Fibroblast of the aortic adventitia (primary cell): ENCODE measurements at places on chromosomes 1 and 21. TPM values are rescaled to one million over a fixed set of nuclear protein-coding genes. Genes with fewer than 3 reads are reported as not detected.

DNA sequence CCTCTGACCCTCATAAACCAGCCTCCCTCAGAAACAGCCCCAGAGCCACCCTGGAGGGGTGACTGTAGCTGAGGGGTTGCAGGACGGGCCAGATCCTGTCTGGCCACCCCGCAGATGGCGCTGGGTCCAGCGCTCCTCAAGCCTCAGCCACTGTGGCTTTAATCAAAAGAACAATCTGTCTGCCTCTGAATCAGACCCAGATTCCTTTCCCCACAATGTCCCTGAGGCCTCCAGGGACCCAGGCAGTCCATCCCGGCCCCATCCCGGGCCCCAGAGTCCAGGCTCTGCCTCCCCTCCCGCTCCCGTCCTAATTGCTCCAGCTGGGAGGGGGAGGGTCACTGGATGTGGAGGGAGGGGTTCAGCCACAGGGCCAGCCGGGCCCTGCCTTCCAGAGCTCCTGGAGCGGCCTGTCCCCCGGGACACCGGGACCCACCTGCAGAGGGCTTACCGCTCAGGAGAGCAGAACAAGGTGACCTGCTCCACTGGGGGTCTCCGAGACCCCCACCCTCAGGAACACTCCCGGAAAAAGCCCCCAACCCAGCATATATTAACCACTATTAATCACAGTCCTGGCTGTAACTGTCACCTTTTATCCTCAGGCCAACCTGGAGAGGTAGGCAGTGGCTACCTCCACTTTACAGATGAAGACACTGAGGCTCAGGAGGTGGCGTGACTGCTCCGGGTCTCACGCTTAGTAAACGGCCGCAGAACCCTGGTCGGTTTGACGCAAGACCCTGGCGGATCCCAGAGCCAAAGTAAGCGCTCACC lies 836 bp upstream of the FBLIM1 start:
- no peak for DNase-seq

DNA sequence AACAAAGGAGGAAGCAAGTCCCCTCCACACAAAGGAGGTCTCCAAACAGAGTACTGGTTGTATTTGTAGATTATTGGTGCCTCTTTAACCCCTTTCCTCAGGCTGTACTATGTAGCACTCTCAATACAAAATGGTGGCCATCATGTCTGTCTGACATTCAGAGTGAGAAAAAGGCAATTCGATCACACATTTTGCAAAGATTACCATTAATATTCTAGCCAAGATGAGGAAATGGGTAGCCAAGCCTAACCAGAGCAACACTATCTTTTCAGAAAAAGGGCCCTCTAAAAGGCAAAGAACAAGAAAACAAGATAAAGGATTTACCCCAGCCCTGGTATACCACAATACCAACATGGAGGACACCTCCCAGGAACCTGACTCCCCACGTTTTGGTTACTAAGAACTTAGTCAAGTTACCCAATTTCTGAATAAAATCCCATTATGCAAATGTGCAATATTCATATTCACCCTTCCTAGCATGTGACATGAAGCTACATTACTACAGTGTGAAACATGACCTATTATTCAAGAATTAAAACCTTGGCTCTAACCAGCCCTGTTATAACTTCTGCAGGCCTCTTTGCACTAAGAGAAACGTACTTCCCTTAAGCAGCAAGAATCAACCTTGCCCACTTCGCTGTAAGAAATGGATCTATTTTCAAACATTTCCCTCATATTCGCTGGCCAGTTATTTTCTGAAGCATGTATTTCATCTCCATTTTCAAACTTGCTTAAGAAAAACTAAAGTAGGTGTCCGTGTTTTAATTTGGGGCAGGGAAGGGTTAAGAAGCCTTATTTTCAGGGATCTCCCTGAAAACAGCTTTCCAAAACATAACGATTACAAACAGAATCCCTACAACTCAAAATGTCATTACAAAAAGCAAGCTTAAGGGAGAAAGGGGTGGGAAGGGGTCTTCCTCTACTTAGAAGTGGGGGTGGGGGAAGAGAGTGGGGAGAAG lies 2.1 kb downstream of the KDM5B start:
- peak; percentile 43 for DNase-seq

- no peak for DNase-seq
Observed at GRCh38 chr1:11245904-11246719, 16.2 kb downstream of the MTOR start.

- peak; percentile 61 for DNase-seq
Observed at GRCh38 chr1:172742599-172743500, 83.9 kb downstream of the FASLG start.

- no peak for DNase-seq
Observed at GRCh38 chr1:209491031-209491430, 92.5 kb upstream of the CAMK1G start.

GRCh38 chr1:94532077-94532476 lies 9.5 kb downstream of the F3 start:
- no peak for DNase-seq

DNA sequence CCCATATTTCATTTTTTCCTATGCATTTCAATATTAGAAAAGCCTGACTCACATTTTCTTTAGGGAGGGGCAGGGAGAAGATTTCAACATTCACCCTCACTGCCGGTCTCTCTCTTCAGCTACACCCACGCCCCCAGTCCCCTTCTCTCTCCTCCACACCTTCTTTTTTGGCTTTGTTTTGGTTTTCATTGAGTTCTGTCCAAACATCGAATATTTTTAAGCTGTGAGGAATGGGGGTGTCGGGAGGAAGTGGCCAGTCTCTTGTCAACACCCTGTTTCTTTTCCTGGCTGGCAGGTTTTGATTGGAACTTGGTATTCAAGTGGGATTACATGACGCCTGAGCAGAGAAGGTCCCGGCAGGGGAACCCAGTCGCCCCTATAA lies 177.3 kb downstream of the PGBD5 start:
- DNase-seq: peak; percentile 58

DNA sequence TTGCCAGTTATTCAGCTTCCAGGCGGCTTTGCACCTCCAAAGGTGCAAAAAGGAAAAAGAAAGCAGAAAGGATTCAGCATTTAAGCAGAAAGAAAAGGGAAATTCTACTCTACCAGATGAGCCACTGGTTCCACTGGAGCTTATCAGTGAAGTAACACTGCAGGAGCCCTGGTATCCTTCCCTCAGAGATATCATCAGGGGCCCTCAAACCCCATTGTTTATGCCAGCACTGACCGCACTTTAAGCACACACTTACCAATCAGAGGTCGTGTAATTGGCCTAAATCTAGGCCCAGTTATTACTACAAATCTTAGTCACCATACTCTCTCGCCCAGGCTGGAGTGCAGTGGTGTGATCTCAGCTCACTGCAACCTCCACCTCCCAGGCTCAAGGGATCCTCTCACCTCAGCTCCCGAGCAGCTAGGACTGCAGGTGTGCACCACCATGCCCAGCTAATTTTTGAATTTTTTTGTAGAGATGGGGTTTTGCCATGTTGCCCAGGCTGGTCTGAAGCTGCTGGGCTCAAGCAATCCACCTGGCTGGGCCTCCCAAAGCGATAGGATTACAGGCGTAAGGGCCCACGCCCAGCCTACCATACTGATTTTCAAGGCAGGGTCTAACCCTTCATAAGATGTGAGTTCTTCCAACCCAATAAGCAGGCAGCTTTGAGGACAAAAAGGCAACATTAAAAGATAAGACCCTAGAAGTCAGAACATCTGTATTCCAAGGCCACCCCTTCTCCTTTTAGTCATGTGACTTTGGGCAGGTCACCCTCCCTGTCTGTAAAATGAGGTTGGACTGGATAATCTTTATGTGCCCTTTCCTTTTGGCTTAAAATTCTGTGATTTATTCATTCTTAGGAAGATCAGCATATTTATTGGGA lies 125.3 kb downstream of the SYT2 start:
- no peak for DNase-seq

Gene ZNF684
- total RNA-seq: 5.6 and 7.0 TPM in 2 replicates

DNA sequence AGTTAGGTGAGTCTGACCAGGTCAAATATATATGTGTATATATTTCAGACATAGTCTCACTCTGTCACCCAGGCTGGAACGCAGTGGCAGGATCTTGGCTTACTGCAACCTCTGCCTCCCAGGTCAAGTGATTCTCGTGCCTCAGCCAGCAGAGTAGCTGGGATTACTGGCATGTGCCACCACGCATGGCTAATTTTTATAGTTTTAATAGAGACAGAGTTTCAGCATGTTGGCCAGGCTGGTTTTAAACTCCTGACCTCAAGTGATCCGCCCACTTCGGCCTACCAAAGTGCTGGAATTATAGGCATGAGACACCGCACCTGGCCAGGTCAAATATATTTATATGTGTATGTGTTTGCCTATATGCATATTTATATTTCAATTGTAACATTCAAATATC lies 581.5 kb upstream of the B3GALT2 start:
- DNase-seq: no peak

DNA sequence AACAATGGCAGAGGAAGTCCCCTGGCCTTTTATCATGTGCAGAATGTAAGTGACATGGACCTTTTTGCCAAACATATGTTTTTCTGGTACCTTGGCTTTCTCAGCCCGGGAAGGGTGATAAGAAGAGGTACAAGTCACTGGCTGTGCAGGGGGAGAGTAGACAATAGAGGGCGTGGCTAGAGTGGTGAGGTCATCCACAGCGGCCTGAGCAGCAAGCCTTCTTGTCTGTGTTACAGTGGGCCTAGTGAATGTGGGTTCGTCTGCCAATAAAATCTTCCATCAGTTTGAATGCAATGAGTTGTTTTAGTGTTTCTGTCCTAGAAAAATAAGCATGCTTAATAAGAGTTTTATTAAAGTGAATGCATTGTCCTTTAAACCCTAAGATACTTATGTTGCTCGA lies 59.0 kb upstream of the PGD start:
- DNase-seq: peak; percentile 89

GRCh38 chr1:83012950-83013349 lies 986.0 kb downstream of the TTLL7 start:
- DNase-seq: peak; percentile 2

DNA sequence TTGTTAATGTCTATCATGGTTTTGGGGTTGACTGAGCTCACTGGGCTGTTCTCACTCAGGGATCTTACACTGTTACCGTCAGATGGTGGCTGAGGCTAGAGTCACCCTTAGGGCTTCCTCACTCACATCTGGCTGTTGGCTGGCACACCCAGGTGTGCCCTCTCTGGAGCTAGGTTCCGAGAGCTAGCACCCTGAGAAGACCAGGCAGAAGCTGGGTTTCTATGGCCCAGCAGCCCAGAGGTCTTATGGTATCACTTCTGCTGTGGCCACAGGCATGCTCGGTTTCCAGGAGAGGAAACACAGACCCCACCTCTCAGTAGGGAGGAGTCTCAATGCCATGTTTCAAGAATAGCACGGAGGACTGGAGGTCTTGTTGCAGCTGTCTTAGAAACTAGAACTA lies 20.7 kb upstream of the KIF1B start:
- no peak for DNase-seq

GRCh38 chr1:230144010-230144614 lies 77.1 kb downstream of the GALNT2 start:
- no peak for DNase-seq

DNA sequence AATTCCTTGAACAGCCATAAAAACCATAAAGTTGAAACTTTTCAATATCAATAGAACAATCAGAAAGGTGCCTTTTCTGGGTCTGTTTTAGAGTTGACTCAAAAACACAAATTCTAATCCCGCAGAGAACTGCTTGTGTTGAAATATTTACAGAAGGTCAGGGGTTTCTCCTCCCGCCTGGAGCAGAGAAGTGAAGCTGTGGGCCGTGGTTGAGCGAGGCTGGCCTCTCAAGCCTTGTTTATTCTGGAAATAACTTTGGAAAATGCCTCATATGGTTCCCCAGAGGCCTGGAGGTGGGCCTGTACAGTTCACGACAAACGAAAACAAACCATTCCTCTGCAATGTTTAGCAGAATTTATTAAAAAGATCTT lies 90.8 kb upstream of the ERRFI1 start:
- peak; percentile 93 for DNase-seq

- no peak for DNase-seq
Observed at GRCh38 chr1:229030630-229031029, 240.3 kb upstream of the RAB4A start.

Gene SMCP
- not detected in 2 replicates for total RNA-seq

DNA sequence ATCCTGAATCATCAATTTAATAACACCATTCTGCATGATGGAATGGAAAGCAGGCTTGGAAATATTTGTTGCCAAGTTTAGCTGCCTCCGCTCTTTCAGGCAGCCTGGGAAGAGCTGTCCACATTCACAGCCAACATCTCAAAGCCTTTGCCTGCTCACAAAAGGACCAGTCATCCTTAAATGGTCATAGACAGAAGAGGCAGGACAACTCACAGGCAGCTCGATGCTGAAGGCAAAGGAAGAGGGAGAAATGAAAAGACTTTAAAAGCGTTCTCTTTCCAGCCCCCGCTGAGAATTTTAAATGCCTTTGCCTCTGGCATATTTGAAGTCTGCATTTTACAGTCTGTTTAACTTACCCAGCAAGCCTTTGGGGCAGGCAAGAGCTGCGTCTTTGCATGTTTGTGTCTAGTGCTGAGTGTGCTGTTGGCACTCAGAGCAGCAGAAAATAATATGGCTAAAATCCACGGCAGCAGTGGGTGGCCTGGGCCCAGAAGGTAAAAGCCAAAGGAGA lies 68.9 kb downstream of the NMNAT2 start:
- DNase-seq: peak; percentile 64

Gene CHIT1
- not detected in 2 replicates for total RNA-seq

DNA sequence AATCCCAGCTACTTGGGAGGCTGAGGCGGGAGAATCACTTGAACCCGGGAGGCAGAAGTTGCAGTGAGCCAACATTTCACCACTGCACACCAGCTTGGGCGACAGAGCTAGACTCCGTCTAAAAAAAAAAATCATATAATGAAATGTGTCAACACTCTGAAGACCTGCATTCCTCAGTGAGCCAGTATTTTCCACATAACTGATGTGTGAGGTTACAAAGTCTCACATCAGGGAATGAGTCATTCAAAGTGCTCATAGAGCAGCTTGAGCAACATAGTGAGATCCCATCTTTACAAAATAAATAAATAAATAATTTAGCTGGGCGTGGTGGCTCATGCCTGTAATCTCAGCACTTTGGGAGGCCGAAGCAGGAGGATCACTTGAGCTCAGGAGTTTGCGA lies 65.5 kb downstream of the CASZ1 start:
- DNase-seq: peak; percentile 57

- DNase-seq: no peak
Observed at GRCh38 chr21:35311985-35312384, 262.9 kb upstream of the RUNX1 start.

DNA sequence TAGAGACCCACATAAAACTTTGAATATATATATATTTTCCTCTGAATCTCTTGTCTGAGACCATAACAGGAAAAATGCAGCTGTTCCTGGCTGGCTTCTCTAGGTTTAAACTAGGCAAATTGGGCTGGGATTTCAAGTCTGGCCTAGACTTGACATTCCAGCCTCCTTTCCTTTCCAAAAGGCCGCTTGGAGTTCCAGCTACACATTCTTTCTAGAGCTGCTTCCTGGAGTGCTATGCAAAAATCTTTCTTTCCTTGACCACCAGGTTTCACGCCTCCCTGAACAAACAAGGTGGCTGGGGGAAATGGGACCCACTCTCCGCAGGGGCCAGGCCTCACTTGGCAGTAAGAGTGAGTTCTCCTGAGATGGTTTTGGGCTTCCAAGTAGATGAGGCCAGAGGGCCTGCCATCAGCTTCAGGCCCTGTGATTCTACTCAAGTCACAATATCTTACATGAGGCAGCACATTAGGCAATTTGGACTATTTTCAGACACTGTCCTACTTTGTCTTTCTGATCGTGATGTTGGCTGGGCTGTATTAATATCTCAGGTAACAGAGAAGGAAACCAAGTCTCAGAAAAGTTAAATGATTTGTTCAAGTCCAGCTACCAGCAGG lies 102.4 kb downstream of the FAM78B start:
- peak; percentile 63 for DNase-seq
